ENCODE measurements at places on chromosomes 16 and 17. TPM values are rescaled to one million over a fixed set of nuclear protein-coding genes. Genes with fewer than 3 reads are reported as not detected.

The NHLRC4 gene
- total RNA-seq: 0.56 TPM

The IGF2BP1 gene
- not detected for total RNA-seq

The MAPT gene
- 70.3 TPM for total RNA-seq

GRCh38 chr17:82031885-82032627 lies 578 bp downstream of the RAC3 start:
- DNase-seq: no peak

DNA sequence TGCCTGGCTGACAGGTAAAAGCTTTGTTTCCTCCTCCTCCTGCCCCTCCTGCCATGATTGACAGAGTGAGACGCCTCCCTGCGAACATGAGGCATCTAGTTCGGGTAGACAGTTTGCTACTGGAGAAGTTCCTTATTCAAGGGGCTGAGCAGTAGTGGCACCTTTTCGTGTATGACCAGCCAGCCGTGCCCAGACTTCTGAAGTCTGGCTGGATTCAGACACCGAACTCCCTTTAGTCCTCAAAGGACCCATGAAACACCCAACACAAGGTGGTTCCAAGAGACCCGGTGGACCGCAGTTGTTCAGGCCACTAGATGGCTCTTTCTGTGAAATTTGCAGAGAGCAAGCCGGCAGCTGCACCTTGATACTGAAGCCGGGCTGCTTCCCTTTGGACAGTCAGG lies 192.8 kb downstream of the XYLT1 start:
- DNase-seq: no peak
